ENCODE measurements at places on chromosomes 6 and 20.

- no peak for DNase-seq
Observed at GRCh38 chr6:99333068-99333467, 16.4 kb downstream of the FAXC start.

- DNase-seq = no peak
Observed at GRCh38 chr6:21371676-21372171, 221.8 kb upstream of the SOX4 start.

DNA sequence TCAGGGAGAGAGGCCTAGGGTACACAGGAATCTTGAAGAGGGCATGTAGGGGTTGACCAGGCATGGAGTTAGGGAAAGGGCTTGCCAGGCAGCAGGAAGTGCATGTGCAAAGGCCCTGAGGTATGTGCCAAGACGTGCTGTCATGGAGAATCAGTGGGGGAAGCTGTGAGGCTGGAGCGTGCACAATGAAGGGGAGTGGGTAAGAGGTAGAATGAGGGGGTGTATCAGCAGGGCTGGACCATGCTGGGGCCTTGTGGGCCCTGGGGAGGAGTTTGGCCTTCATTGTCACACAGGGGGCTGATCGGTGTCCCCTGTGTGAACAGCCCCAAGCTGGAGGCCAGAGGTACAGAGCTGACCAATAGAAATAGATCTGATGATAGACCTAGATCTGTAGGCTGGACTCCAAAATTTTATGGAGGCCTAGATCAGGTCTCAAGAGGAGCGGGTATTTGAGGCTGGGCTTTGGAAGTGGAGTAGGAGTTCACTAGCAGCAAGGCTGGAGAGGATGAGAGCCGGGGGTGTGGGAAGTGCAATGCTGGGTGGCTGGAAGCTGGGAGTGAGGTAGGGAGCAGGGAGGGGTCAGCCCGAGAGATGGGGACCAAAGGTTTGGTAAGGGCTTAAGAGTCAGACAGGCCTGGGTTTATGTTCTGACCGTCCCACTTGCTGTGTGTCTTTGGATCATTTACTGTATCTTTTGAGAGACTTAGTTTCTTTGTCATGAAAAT is 3.0 kb downstream of the SRC start:
- no peak for DNase-seq

DNA sequence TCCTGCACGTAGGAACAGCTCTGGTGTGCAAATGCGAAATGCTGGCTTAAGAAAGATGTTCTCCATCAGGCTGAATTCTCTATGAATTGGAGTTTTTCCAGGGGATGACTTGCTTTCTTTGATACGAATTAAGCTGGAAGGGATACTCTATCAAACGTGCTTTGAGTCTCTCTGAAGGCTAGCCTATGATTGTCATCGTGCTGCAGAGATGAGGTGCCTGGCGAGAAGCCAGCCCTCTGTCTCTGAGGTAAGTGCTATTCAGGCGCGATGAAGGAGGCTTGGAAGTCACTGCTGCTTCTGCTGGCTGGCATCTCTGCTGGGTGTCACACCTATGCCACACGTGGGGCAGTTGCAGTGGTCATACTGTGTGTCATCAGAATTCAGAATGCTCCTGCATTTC is 223.7 kb downstream of the TAF4 start:
- DNase-seq = no peak

DNA sequence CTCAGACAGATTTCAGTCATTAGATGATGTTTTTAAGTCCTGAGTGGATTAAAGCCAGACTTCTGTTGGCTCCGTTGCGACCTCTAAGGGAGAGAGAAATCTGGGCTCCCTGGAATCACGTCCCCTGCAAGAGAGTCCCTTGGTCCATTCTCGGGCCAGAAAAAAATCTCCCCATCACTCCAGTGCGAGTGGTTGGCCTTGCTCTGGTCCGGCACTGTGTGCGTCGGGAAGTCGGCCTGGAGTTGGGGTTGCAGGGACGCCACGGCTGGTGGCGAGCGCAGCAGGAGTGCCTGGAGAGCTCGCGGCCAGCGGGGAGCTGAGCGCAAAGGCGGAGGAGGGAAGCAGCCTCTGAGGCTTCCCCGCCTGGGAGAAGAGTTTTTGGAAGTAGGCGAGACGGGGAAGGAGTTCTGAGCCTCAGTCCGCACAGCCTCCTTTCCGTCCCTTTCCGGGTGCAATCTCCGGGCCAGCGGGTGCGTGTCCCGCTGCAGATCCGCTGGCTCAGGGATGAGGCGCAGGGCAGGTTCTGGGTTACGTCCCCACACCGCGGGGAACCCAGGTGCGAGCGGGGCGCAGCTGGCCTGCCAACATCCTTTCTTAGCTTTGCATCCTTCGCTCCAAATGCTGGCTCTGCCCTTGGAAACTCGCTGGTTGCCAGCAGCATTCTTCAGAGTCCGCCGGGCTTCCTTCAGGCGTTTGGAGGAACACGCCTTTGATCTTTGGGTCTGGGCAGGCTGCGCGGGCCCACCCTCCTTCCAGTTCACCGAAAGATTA is 6.8 kb downstream of the TCF21 start:
- no peak for DNase-seq

- no peak for DNase-seq
Observed at GRCh38 chr6:137846772-137847313, 20.2 kb upstream of the TNFAIP3 start.

DNA sequence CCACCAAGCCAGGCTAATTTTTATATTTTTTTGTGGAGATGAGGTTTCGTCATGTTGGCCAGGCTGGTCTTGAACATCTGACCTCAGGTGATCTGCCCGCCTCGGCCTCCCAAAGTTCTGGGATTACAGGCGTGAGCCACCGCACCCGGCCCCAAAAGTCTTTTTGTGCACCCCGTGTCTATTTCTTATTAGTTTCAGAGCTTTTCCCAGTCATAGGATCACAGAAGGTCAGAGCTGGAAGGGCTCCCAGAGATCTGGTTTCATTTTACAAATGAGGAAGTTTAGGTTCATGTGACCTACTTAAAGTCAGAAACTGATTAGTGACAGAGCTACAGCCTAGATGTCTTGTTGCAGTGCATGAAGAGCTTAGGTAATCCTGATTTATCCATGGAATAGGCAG is 1.6 kb upstream of the OGFRL1 start:
- no peak for DNase-seq

DNA sequence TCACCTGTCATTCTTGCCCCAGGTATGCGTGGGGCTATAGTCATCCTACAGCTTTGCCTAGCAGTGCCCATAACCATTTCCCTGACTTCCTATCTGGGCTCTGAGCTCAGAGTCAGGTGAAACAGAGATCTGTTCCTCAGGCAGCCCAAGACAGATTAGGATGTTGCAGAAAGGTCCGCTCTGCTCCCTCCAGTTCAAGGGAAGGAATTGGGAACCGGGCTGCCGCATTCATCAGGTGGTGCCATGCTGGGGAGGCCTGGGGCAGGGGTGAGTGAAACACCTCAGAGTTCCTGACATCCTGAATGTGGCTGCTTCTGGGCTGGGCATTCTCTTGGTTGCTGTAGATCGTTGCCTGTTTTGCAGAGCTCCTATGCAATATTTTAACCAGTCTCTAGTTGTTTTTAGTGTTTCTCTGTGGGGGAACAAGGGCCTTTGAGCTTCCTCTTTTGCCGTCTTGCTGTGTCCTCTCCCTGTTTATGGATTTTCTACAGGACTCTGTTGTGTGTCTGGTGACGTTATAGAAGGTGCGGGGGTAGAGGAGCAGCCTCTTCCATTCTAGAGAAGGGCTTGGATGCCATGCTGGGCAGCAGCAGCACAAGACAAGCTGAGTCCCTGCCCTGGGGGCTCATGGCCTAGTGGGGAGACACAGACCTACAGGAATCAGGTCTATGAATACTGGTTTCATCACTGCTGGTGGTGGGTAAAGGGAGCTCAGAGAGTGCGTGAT is 9.2 kb downstream of the ENTPD6 start:
- no peak for DNase-seq
